ENCODE measurements at places on chromosomes 1 and 21. TPM values are rescaled to one million over a fixed set of nuclear protein-coding genes. Genes with fewer than 3 reads are reported as not detected.

DNA sequence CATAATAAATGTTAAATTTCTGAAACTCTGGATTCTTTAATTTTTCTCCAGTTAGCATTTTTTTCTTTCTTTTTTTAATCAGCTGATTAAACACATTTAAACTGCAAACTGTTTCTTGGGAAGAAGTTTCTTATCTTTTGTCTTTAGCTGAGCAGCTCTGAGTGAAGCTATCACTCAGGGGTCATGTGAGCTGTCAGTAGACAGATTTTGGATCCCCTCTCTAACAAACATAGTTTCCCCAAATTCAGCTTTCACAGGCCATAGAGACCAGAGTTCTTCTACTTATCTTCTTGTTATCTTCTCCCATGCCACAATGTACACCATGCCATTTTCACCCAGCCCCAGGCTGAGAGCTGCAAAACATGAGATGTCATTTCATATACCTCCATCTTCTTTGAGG lies 148.9 kb downstream of the CDC42BPA start:
- no peak for DNase-seq

- no peak for DNase-seq
Measured at GRCh38 chr1:116125758-116126157, 14.6 kb downstream of the MAB21L3 start.

DNA sequence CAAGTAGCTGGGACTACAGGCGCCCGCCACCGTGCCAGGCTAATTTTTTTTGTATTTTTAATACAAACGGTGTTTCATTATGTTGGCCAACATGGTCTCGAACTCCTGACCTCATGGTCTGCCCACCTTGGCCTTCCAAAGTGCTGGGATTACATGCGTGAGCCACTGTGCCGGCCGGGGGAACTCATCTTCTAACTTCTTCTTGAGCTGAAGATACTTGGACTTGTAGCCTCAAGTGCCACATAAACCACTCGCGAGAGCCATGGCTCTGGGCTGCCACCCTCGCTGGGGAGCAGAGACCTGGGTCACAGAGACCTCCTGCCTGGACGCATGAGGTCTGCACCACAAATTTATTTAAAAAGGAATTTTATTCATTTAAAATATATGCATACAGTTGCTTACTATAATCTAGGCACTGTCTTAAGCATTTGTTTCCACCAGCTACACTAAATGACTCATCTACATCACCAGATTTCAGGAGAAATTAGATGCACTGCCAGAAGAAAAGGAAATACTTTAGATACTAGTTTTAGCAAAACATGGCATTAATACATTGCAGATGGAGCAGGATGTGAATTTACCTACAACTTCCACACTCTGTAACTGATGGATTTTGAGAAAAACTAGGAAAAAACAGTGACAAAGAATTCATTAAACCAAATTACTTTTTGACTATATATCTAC lies 29.9 kb upstream of the PUM1 start:
- no peak for DNase-seq

DNA sequence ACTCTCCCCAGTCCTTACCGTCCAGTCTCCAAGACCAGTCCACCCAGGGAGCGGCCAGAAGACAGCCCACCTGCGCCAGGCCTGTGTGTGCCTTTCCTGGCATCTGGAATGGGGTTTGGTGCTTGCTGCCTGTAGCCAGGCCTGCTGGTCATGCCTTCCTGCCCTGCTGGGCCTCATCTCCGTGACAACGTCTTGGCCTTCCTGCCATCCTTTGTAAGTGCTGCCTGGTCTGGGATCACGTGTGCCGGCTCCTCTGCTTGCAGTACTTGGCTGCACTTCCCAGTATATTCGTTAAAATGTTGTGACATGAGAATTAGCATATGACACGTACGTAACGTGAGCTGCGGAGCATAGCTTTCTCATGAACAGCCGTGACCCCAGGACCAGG lies 145.3 kb upstream of the COL6A1 start:
- no peak for DNase-seq

DNA sequence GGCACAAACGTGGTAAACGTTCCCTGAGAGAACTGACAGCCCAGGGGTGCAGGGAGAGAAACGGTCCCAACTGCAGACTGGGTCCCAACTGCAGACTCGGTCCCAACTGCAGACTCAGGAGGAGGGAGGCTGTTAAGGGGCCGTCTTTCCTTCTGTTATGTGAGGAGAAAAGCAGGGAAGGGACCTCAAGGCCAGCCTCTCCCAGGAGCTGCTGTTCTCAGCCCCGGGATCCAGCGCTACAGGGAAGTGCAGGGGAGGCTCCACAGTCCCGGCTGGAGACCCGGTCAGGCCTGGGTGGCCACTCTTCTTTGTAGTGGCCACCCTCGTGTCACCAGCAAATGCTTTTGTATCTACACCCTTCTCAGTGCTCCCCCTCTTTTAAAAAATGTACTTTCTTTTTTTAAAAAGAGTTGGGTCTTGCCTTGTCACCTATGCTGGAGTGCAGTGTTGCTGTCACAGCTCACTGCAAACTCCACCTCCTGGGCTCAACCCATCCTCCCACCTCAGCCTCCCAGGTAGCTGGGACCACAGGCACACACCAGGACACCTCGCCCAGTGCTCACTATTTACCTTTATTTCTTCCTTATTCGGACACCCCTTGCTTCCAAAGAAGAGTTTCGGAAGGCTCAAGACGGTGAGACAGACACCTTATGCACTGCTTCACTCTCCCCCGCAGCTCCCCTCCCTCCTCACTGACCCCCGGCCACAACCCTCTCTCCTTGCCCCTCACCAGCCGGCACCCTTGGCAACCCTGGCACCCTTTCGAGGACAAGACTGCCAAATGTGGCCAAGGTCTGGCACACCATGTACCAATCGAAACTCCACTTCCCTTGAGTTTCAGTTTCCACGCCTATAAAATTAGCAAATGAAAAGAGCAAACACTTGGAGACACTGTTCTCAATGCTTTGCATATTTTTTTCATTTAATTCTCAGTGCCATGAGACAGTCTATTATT lies 21.8 kb downstream of the CAPN2 start:
- no peak for DNase-seq

DNA sequence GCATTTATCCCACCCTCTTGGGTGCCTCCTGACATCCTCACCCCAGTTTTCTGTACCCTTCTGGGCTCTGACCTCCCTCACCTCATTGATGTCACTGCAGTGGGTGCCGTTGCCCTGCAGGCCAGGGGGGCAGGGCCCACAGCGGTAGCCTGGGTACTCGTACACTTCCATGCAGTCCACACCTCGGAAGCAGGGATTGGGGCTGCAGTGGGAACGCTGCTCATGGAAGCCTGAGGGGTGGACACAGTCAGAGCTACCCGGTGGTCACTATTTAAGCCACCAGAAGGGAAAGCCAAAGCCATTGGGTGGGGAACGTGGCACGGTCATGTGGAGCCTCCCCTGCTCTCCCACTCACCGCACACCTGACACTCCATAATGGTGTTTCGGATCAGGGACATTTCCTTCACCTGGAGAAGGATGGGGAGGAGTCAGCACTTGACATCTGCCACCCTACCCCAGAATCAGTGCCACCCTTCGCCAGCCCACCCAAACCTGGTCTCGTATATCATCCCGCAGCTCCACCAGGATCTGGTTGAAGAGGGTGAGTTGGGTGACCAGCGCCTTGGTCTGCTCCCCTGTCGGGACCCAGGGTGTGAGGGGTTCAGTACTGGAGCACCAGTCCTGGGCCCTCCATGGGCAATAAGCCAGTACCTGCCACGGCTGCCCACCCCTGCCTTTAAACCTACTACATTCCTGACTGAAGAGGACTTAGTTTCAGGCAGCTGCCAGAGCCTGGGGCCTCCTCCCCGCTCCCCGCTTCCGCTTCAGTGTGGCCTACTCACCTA lies 4.8 kb downstream of the THBS3 start:
- no peak for DNase-seq

DNA sequence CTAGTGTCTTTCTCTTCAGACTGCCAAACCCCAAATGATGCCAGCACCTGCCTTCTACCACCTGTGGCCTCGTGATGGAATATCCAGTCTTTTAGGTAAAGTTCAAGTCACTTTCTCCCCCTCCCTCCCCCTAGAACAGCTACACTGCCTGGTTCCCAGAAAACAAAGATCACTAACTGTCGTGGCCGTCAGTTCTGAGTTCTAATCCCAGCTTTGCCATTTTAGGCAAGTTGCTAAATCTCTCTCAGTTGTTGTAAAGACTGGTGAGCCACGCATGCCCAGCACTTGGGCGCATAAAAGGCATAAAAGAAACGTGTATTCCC lies 648 bp upstream of the TRAPPC3 start:
- DNase-seq: no peak

DNA sequence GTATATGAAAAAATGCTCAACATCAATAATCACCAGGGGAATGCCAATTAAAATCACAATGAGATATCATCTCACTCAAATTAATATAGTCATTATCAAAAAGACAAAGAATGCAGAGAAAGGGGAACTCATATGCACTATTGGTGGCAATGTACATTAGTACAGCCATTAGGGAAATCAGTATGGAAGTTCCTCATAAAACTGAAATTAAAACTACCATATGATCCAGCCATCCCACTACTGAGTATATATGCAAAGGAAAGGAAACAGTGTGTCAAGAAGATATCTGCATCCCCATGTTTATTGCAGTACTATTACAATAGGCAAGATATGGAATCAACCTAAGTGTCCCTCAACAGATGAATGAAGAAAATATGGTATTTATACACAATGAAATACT lies 32.1 kb upstream of the TEKT2 start:
- DNase-seq: no peak

DNA sequence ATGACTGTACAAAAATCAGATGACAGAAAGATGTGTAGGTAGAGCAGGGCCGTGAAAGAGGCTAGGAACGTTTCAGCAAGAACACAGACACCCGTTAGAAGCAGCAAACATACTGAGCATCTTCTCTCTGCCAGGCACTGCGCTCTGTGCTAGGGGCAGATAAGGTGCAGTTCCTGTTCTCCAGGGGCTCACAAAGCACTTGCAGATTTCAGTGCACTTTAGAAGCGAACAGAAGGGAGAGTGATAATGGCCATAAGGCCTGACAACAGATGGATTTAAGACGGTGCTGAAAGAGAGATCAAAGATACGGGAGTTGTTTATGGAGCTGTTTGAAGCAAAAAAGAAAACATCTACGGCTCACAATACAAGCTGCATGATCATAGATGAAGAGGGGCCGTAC lies 200.3 kb upstream of the FOXD3 start:
- DNase-seq: no peak

DNA sequence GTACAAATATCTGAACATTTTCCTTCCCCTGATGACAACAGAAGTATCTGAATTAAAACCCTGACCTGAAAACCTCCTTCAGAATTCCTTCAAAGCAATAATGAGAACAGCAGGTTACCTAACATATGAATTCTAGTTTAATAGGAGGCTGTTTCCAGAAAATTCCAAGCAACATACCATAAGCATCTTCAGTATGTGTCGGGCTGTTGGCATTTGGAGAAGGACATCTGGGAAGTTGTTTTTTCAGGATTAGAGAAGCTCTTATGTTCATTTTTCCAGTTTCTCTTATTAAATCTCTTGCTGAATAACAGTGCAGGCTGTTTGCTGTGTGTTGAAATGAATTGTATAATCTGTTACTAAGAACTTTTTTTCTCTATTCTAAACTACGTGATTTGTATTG lies 101.5 kb downstream of the PLA2G4A start:
- DNase-seq: no peak

DNA sequence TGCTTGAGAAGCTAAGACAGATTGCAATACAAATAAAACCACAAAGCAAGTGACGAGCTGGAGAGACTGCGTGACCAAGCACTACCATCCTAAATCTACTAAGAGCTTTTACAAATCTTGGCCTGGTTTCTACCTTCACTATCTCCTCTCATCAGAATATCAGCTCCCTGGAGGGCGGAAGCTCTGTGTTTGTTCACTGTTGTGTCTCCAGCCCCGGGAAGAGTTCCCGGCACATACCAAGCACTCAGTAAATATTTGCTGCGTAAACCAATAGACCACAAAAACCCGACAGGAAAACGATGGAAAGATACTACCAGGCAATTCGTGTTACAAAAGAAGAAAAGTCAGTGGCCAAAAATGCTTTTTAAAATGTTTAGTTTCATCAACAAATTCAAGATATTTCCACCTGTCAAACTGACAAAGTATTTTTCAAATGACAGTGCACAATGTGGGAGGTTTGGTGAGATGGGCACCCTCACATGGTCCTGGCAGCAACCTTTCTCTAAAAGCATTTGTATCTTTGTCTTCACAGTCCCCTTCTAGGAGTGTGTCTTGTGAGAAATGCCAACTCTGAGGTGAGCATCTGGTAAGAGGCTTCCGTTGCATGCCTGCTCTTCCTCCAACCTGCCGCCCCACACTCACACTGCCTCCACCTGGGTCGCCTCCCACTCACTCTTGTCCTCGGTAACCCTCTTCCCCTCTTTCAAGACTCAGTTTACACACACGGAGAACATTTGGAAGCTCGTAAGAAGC lies 34.7 kb downstream of the SLC1A7 start:
- DNase-seq: no peak

DNA sequence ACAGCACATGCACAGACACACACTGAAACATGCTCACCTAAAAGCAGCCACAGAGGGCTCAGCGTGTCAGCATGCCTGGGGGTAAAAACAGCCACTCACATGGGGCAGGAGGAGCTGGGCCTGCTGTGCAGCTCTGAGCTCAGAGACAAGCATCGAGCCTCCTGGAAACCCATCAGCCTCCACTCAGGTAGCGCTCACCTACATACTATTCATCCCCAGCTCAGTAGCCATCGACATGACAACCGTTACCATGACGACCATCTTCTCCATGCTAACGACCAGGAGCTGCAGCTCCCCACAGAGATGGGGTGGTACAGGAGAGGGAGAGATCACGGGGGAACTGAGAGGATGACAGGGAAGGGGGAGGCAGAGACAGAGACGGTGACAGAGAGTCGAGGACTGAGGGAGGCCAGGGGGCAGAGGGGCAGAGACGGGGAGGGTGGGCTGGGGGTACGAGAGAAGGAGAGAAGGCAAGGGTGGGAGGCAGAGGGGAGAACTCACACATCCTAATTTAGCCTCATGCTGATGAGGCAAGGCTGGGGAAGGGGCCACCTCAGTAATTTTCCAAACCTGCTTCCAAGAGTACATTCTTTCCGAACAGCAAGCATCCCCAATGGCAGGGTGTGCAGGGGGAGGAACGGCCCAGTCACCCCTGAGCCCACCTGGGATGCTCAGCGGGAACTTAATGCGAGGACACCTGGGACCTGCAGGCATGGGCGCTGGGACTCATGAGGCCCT lies 28.4 kb downstream of the SDC3 start:
- DNase-seq: no peak

- DNase-seq: no peak
Measured at GRCh38 chr1:7497107-7497637, 273.9 kb upstream of the VAMP3 start.

The FABP3 gene
- 6.5 TPM for total RNA-seq

The TNFSF4 gene
- total RNA-seq: 1.7 TPM

The PPIAL4G gene
- not detected for total RNA-seq

The DENND2C gene
- 4.5 TPM for total RNA-seq

The PRELP gene
- 200 TPM for total RNA-seq

The CR1L gene
- 0.45 TPM for total RNA-seq

Data from sciatic nerve (tissue), 2 donors.